Left hindlimb (tissue), 1 donor: ENCODE measurements at places on chromosomes 7 and 10.

DNA sequence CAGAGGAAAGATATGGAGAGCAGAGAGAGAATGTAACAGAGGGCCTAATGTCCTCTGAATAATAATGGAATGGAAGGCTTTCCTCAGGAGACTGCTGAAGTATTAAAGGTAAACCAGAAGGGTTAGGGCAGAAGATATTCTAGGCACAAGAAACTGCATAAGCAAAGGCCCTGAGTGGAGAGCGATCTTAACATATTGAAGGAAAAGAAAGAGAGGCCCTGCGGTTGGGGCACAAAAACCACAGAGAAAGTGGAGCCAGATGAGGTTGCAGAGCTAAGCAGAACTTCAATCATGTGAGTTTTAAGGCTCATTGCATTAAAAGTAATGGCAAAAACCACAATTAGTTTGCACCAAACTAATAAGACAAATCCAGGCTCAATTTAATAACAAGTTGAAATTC, 115.8 kb upstream of the VSTM2A start:
- no peak for DNase-seq

DNA sequence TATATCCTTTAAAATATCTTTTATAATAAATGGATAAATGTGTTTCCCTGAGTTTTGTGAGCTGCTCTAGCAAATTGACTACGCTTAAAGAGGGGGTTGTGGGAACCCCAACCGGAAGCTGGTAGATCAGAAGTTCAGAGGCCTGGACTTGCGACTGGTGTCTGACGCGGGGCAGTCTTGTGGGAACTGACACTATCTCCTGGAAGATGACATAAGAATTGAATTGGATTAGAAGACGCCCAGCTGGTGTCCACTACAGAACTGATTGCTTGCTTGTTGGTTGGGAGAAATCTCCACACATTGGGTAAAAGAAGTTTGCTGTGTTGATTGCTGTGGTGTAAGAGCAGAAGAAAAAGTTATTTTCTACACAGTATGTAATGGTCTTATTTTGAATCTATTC, 51.1 kb upstream of the AHR start:
- no peak for DNase-seq

- DNase-seq = no peak
Observed at GRCh38 chr10:110824660-110825059, 47.1 kb upstream of the PDCD4 start.

GRCh38 chr10:120828763-120829319, 22.3 kb upstream of the WDR11 start:
- DNase-seq = no peak

DNA sequence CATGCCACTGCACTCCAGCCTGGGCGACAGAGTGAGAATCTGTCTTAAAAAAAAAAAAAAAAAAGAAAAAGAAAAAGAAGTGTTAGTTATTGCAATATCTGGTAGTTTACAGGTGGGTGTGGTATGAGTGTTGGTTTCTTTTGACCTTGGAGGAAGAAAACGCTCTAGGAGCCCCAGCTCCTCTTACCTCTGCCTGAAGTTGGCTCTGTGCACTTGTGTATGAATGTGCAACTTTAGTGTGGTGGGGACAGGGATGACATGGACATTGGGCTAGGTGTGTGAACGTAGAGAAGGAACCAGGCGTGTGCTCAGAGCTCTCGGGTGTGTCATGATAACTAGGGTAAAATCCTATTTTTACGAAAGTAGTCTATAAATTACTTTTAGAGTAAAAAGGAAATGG, 11.9 kb downstream of the PROSER2 start:
- DNase-seq = no peak

- DNase-seq = no peak
Observed at GRCh38 chr10:113960617-113961181, 83.0 kb upstream of the ADRB1 start.

DNA sequence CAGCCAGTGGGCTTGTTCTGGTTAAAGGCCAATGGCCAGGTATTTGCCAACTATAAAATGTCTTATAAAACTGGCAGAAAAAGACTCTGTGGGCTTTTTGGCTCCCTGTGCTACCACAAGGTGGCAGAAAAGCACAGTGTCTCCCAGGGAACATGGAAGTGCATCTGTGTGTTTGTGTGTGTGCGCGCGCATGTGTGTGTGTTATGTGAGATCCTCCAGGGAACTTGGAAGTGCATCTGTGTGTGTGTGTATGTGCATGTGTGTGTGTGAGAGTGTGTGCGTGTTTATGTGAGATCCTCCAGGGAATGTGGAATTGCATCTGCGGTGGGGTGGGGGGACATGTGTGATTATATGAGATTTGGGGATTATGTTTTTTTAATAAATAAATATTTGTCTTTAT, 30.2 kb upstream of the ABI1 start:
- DNase-seq = peak; percentile 56

GRCh38 chr7:86574006-86574405, 69.7 kb upstream of the GRM3 start:
- no peak for DNase-seq

GRCh38 chr10:73931767-73932619, 21.1 kb downstream of the PLAU start:
- no peak for DNase-seq

DNA sequence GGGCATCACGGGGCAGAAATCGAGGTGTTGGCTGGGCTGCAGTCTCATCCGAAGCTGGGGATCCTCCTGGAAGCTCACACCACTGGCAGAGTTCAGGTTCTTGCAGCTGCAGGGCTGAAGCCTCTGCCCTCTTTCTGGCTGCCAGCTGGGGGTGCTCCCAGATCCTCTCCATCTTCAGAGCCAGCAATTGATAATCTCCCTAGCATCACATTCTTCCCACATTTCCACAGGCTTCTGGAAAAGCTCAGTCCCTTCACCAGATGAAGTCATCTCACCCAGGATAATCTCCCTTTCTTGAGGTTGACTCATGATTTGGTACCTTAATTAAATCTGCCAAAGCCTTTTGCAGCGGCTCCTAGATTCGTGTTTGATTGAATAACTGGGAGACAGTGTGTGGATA, 55.2 kb downstream of the NRP1 start:
- no peak for DNase-seq

- no peak for DNase-seq
Observed at GRCh38 chr7:109757713-109758112, 1188.0 kb downstream of the DNAJB9 start.

DNA sequence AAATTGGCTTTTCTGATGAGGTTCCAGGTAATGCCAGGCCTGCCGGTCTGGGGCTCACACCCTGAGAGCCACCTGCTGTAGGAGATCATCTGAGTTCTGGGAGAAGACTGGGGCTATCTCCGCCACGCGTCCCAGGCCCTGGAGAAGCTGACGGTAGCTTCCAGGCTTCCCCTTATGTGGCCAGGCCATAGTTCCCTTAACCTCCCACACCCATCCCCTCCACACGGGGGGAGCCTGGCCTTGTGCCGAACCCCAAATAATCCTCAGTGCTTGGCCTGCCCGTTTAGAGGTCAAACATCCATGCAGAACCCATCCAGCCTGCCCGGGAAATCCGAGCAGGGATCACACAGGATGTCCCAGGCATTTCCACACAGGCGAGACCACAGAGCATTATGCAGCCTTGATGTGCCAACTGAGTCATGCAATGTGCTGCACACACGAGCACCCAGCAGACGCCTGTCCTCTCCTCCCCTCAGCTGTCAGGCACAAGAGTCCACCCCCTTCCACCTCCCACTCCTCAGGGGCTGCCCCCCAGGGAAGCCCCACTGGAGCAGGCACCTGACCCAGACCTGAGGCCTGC, 176.2 kb downstream of the PRKAG2 start:
- DNase-seq = no peak

GRCh38 chr10:11699550-11700097, 42.6 kb upstream of the ECHDC3 start:
- DNase-seq = no peak

- DNase-seq = no peak
Observed at GRCh38 chr7:90461219-90461618, 8.2 kb upstream of the PTTG1IP2 start.

DNA sequence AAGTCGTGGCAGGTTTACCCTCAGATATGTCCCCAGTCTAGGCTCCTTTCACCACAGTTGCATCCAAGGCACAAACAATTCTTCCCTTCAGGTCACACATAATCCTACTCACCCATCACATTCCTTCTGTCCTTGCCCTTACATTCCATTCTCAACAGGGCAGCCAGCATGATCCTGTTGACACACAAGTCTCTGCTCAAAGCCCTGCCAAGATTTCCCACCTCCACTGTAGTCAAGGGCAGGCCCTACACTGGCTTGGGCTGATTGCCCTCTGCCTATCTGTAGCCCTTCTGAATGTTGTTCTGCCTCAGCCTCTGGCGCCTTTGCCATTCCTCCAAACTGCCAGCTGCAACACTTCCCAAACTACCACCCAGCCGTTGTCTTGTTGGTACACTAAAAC, 187.9 kb upstream of the AKR1E2 start:
- DNase-seq = no peak

GRCh38 chr10:118358327-118358726, 16.2 kb upstream of the FAM204A start:
- no peak for DNase-seq

GRCh38 chr7:154484943-154485342, 432.7 kb downstream of the DPP6 start:
- no peak for DNase-seq

GRCh38 chr10:128713874-128714570, 587.8 kb upstream of the MKI67 start:
- peak; percentile 86 for DNase-seq

GRCh38 chr7:50761713-50762112, 21.0 kb downstream of the GRB10 start:
- no peak for DNase-seq

DNA sequence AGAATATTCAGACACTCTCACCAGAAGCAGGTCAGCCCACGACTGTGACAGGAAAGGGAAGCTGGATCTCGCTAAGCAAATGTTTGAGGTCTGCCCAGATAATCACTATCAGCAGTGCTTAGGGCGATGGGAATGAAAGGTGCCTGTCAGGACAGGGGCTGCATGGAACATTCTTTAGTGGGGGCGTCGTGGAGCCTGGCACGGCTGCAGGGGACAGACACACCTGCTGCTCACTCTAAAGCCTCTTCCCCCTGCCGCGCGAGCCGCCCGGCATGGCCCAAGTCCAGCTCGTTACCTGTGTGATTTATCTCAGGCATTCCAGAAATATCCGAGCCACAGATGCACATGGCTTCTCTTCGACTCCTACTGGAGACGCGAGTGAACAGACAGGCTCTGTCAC, 235.5 kb downstream of the GLRX3 start:
- DNase-seq = no peak

- DNase-seq = no peak
Observed at GRCh38 chr7:148264933-148265557, 325.5 kb upstream of the C7orf33 start.

- peak; percentile 82 for DNase-seq
Observed at GRCh38 chr7:26200038-26200443, 505 bp downstream of the HNRNPA2B1 start.

DNA sequence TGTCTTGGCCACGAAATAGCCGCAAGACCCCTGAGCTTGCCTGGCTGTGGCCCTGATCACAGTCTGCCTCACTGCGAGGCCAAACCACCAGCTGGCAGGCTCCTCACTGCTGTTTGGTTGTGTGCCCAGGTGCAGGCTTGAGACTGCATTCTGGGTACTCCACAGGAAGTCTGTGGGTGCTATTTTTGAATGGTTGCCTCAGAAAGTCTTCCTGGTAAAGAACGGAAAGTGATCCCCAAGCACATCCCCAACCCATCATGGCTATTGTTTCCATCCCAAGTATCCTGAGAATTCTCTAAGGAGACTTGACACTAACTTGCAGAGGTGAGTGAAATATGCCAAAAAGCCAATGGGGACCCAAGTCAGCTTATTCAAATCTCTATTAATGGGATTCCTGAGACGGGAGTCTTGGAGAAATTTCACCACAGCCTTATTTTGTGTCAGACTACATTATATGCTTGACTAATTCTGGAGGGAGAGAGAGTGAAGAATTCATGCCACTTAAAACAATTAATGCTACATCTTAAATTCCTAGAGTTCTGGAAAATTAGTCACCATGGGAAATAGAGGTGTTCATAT, 170.9 kb downstream of the RAMP3 start:
- peak; percentile 71 for DNase-seq

DNA sequence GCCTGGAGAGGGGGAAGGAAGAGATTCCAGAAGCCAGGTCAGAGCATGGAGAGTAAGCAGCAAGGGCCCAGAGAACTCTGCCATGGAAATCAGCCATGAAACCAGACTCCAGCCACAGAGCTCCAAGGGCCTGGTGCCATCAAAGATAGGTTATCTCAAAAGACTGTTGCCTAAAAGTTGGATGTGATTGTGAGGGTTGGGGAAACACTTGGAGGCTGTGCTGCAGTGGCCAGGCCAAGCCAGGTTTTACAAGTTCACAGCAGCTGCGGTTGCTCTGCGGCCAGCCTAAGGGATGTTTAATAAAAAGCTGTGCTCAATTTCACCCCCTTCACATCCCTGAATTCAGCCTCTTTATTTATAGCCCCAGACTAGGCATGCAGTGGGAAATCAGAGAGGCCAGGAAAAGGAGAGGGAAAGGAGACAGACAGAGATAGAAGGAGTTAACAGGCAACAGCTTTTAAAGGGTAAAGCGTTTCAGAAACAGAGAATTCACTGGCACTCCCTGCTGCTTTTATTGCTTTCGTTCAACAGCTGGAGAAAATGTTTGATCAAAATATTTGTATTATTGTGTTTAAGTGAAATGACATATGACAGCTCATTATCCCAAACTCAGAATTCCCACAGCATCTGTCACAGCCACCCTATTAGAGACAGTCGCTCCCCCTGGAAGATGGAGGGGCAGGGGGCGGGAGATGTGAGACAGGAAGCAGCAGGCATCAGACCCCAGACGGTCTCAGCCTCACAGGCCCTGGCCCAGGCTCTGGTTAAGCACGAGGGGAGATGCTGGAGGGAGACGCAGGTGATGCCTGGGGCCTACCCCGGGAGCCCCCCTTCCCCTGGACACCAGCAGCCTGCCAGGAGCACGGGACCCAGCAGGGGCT, 140.1 kb downstream of the GLI3 start:
- DNase-seq = peak; percentile 67

DNA sequence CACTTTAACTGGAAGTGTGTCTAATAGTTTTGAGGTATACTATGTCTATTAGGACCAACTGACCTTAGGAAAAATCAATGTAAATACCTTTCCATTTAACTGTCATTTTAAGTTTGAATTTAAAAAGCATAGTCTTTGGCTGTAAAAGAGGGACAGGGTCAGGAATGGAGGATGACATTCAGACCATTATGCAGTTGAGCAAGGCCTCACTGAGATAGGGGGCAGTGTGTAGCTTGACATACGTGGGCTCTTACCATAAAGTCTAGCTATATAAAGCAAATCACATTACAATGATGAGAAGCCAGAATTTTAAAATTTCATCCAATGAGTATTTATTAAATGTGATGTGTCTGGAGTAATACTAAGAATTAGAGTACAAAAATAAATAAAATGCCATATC, 17.9 kb downstream of the PALS2 start:
- no peak for DNase-seq

GRCh38 chr7:93374345-93374940, 142.3 kb downstream of the VPS50 start:
- no peak for DNase-seq
